ENCODE measurements at places on chromosomes 7 and 10.

DNA sequence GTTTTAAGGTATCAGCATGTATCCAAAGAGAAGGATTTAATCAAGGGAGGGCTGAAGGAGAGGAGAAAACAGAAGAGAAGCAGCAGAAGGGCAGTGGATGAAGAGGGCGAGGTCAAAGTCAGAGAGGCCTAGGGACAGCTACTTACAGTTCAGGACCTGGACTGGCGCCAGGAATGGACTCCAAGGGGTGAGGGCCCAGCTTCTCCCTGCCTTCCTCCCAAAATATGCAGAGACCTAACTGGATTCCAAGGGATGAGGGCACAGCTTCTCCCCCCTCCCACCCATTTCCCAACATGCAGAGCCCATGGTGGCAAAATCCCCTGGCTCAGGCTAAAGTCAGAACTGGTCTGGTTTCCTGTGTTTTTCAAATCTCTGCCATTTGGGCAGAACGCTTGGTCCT lies 3.4 kb upstream of the TCF7L2 start:
- no peak for DNase-seq

- no peak for DNase-seq
Observed at GRCh38 chr10:14822879-14823755, 14.7 kb downstream of the CDNF start.

- DNase-seq: no peak
Observed at GRCh38 chr10:13998163-13998835, 332.4 kb downstream of the FRMD4A start.

DNA sequence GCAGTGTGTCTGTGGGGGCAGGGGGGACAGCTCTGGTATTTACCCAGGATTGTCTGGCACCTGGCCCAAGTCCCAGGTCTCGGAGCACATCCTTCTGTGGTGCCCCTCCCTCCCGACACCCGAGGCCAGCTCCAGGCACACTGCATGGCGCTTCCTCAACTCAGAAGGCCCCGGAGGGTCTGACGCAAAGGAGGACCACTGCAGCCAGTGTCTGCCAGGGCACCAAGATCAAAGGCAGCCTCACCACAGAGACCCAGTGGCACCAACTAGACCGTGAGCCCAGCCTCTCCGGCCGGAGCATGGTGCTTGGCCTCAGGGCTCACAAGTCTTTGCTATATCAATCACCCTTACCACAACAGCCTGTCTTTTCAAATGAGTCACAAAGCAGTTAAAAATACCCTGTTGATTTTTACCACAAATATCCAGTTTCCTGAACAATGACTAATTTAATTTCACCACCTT lies 99.3 kb upstream of the DDC start:
- DNase-seq: no peak

DNA sequence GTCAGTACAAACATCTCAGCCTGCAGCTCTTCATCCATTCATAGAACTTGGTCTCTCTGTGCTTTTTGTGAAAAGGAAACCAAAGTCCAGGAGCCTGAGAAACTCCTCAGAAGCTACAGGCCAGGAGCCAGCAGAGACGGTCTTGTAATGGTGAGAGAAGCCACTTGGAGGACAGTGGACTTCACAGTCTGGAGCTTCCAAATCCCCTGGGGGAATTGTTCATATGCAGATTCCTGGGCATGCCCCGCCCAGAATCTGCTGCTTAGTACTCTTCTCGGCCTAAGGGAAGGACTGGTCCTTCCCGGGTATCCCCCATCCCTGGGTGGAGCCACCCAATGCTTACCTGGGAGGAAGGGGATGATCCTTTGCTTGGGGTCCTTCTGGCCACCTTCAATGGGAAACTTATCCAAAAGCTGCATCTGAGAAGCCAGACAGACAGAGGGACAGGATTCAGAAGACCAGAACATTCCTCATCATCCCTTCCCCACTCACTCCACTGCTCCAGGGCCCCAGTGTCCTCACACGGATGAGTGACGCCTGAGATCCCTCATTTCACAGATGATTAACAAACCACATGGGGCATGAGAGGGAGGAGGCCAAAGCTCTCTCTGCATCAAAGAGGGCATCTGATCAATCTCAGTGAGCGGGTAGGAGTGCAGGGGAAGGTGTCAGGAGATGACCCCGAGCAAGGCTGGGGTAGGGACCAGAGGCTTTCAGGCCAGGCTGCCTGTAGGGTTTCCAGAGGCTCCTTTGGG lies 88.4 kb downstream of the SH3PXD2A start:
- DNase-seq: no peak

- DNase-seq: no peak
Observed at GRCh38 chr10:14812271-14812670, 25.6 kb downstream of the CDNF start.

DNA sequence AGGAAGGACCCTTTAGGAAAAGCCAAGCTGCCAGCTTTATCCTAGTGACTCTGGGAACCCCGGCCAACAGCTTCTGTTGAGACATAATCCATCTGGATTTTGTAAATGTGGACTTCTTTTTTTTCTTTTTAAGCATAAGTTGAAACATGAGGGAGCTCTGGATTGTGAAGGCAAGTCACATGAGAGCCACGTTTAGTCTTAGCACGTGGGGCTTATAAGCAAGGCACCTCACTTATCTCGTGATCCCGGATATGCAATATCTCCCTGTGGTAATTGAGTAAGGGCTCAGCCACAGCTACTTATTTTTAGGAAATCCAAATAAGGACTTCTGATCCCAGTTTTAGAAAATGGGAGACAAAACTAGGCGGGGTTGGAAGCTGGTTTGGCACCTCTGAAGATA lies 111.2 kb upstream of the PTN start:
- no peak for DNase-seq

- DNase-seq: no peak
Observed at GRCh38 chr10:124592736-124593430, 131.3 kb downstream of the LHPP start.

DNA sequence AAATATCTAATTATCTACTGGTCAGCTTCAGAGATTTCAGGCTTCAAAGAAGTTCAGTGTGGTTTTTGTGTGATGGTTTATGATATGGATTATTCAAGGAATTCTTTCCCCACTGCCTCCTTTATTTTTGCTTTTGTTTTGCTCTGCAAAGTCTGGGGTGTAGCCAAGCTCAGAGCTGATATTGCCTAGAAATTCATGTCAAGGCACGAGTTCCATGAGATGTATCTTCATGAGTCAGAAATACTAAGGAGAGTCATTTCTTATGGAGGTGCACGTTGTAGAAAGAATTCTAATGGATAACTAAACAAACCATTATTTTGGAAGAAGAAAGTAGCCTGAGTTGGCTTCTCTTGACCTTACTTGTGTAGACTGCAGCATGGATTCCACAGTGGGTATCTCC lies 37.4 kb downstream of the VIM start:
- DNase-seq: no peak

- no peak for DNase-seq
Observed at GRCh38 chr7:99002827-99003212, 124.5 kb downstream of the TRRAP start.

GRCh38 chr10:11050301-11051287 lies 32.9 kb downstream of the CELF2 start:
- DNase-seq: no peak

DNA sequence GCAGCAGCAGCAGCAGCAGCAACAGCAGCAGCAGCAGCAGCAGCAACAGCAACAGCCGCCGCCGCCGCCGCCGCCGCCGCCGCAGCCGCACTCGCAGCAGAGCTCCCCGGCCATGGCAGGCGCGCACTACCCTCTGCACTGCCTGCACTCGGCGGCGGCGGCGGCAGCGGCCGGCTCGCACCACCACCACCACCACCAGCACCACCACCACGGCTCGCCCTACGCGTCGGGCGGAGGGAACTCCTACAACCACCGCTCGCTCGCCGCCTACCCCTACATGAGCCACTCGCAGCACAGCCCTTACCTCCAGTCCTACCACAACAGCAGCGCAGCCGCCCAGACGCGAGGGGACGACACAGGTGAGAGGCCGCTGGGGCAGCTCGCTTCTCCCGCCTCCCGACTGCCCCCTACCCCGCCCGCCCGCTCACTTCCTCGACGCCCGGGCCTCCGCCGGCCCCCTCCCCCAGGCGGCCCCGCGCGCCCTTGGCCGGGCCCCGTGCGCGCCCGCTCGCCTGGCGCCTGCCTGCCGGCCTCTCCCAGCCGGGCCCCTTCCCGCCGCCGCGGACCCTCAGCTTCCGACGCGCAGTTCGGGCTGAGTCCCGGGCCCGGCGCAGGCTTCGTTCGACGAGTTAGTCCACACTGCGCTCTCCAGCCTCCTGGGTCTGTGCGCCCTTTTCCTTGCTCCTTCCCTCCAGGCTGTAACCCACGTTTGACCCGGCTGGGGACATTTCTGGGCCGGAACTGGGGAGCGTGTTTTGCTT lies 882 bp downstream of the DLX6 start:
- peak; percentile 50 for DNase-seq

DNA sequence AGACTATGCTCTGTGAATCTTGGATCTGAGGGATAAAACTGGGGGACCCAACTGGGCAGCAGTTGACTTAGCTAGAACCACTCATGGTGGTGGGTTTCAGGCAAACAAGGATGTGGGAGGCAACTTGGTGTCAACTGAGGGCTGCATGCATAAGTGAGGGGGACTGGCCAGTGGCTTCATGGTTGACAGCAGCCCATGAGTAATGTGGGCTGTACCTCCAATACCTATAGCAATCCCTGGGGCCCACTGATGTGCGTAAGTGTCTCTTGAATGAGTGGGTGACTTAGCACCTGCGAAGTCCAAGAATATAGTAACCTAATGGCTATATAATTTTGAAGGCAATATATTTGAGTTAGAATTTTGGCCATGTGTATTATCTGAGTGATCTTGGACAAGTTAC lies 13.7 kb upstream of the MAP3K8 start:
- no peak for DNase-seq

DNA sequence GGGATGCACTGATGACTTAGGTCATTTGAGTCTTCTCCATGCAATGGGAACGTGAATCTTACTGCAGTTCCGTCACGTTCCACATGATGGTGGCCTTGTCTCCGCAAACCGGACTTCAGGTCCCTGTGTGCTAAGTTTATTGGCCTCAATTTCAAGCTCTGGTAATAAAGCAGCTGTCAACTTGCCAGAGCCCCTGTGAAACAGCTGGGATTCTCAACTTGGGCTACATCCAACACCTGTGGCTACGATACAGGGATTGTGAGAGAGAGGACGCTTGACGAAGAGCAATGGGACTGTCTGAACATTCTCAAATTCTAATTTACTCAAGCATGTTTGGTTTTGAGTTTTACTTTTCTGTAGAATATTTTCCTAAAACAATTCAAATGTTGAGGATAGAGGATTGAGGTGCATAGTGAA lies 174.2 kb downstream of the PTN start:
- peak; percentile 81 for DNase-seq

DNA sequence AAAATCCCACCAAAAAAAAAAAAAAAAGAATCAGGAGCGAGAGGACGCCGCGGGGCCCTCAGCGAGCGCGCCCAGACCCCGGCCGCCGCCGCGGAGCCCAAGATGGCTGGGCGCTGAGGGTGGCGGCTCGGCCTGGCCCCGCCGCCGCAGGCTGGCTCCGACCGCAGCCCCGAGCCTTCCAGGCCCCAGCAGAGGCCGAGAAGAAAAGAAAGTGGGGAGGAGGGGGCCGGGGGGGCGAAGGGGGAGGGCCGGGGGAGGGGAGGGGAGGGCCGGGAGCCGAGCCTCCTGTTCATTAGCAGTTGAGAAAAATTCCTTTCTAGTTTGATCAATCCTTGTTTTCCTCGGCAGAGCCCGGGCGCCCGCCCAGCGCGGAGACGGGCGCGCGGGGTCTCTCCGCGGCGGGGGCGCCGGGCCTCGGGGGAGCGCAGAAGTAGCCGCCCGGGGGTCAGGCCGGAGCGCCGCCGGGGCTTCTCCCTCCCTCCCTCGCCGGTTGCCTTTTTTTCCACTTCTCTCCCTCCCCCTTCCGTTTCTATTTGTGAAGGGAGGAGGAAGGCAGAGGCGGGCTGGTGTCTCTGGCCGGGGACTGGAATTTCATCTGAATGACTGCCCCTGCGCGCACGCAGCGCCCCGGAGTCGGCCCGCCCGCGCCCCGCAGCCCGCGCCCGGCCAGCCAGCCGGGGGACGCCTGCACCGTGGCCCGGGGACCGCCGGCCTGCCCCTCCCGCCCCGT lies 778 bp upstream of the TRIM8 start:
- DNase-seq: peak; percentile 27

GRCh38 chr7:106524690-106525059 lies 136.3 kb downstream of the CCDC71L start:
- no peak for DNase-seq

- DNase-seq: no peak
Observed at GRCh38 chr10:60282771-60283353, 106.8 kb downstream of the ANK3 start.

DNA sequence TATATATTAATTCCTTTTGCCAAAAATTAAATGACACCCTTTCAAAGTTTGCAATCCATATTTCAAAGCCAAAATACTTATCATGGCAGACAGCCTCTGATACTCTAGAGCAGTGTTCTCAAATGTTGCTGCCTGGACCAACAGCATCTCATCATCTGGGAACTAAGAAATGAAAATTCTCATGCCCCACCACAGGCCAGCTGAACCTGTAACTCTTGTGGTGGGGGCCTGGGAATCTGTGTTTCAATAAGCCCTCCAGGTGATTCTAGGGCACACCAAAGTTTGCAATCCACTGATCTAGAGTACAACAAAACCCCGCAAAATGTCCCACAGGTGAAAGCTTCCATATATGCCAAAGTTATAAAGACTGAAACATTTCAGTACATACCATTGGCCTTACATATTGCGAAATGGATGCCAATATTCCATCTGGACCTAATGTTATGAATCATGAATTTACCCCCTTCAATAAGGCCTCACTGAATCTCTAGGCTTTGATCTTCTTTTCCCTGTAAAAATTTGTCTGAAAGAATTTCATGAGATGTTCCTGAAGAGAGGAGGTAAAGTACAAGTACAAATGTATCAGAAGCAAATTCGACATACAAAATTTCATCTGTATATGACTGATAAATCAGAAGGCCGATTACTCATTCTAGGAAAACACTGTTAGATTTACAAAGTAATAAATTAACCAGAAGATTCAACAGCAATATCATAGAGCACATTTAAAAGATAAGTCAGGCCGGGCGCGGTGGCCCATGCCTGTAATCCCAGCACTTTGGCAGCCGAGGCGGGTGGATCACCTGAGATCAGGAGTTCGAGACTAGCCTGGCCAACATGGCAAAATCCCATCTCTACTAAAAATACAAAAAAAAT lies 25.3 kb upstream of the EPC1 start:
- DNase-seq: no peak

DNA sequence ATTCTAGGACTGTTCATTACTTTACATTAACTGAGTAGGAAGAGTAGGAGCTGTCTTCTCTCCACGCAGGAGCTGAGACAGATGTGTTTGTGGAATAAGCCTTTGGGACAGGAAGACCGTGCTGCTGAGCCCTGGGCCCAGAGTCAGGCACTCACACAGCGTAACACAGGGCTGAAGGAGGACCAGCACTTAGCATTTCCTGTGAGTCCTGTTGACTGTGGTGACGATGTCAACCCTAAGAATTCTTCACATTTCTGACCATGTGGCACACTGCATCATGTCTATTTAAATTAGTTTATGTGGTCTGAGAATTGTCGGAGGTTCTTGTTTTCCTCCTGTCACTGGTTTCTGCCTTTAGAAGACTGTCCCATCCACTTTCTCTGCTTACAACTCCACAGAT lies 117.2 kb downstream of the PIP4K2A start:
- no peak for DNase-seq

GRCh38 chr7:36185092-36185491 lies 32.0 kb downstream of the EEPD1 start:
- DNase-seq: peak; percentile 3

Data from NCI-H2171 (cell line).